Activated naive CD4-positive, alpha-beta T cell treated with anti-CD3 and anti-CD28 coated beads for 36 hours (primary cell): ENCODE measurements at places on chromosomes 3 and 15.
A peak's percentile ranks its signal among the peaks of the same experiment; 100 is the strongest.

- no peak for DNase-seq
Measured at GRCh38 chr15:70712271-70712670, 51.1 kb downstream of the UACA start.

- DNase-seq: no peak
Measured at GRCh38 chr3:93855401-93855800, 118.3 kb downstream of the PROS1 start.

GRCh38 chr15:55661428-55661827 is 73.3 kb upstream of the PYGO1 start:
- peak; percentile 7 for DNase-seq

DNA sequence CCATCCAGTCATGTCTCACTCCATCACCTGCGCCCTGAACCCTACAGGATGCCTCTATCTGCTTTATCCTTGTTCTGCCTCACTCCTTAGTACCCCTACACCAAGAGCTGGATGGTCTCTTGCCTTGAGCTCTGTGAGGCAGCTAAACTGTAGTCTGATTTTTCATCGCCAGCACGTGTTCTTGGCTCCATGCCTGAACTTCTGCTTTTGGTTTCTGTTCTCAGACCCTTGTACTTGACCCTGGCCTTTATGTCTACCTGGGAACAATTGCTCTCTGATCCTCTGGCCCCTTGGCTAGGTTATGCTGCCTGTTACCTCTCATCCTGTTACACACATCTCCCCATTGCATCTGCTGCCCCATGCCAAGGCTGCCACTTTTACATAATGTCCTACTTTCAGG is 318.0 kb upstream of the LMCD1 start:
- DNase-seq: no peak

DNA sequence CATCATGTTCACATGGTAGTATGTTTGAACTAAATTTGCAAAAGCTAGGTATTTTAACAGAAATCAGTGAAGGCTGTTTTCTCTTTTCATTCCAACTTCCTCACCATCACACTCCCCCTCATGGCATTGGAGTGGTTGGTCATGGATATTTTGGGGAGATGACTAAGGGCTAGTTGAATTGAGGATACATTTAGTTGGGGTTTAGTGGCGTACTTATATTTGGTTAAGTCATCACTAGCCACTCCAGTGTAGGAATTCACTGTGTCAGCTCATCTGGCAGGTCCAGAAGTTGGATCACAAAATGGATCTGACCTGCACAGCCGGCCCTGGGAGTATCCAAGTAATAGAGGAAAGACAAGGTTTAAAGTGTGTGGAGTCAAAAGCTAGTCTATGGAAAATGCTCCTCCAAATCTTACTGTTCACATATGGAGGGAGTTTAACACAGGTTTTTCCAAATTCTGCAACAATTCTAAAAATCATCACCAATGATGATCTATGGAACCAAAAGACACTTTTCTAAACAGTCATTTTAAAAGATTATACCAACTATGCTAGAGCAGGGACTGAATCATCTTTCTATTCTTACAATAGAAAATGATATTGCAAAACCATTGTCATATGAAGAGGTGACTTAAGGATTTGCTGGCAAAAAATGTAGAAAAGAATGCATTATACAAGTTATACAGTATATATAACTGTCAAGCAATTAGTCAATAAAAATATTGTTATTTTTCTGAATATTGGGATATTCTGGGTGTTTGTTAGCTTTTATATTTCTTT is 247.8 kb upstream of the PEX5L start:
- no peak for DNase-seq
